CD4-positive, alpha-beta T cell treated with Interleukin-4 for 1 hour (primary cell): ENCODE measurements at places on chromosomes 3 and 15.

- no peak for DNase-seq
Measured at GRCh38 chr15:94119298-94119811, 112.0 kb upstream of the MCTP2 start.

DNA sequence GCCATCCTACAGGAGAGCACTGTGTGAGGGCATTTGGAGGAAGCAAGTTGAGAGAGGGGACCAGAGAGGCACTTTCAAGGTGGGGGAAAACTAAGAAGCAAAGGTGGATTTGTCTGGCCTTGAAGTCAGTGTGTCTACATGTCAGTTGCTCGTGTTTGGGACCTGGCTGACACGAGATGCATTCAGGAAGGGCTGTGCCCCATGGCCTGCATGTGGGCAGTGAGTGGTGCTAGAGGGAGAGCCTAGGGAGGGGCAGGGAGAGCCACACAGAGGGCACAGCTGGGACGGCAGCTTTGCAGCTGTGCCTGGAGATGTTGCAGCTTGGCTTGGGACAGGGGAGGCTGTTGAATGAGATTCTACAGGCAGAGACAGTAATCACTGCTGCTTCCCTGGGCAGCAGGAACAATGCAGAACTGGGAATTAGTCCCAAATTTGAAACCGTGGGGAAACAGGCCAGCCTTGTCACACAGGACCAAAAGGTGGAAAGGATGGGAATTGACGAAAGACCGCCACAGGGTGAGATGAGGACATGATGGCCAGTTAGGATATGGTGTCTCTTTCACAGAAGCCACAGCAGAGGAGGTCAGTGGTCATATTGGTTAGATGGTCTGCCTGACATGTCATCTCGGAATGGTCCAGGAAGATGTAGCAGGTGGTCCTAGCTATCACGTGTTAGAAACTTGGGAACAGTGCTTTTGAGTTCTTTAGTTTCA lies 10.0 kb downstream of the SEC61A1 start:
- DNase-seq: no peak

- no peak for DNase-seq
Measured at GRCh38 chr15:83106994-83107840, at the start of gene TM6SF1. Gene TM6SF1 (plus strand): TSS chr15:83107645. CDS start chr15:83107681, 36 bp downstream.

GRCh38 chr3:7437231-7437630 lies 576.3 kb downstream of the GRM7 start:
- DNase-seq: no peak

DNA sequence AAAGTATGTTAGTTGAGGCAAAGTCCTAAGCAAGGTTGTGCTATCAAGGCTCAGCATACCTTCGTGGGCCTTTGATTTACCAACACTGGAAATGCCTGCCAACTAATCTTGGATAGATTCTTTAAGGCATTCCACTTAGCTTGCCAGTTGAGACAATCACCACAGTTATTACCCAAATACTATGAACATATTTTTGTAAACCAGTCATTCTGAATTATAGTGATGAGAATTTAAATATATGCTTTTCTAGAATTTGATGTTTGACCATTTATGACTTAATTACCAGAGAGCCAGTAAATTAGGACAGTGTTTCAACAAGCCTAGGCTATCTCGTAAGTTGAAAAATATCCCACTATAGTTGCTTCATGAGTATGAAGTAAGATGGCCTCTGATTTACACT lies 15.5 kb downstream of the TRIM59 start:
- no peak for DNase-seq

GRCh38 chr3:158404131-158404718 lies 166.8 kb upstream of the MLF1 start:
- no peak for DNase-seq

DNA sequence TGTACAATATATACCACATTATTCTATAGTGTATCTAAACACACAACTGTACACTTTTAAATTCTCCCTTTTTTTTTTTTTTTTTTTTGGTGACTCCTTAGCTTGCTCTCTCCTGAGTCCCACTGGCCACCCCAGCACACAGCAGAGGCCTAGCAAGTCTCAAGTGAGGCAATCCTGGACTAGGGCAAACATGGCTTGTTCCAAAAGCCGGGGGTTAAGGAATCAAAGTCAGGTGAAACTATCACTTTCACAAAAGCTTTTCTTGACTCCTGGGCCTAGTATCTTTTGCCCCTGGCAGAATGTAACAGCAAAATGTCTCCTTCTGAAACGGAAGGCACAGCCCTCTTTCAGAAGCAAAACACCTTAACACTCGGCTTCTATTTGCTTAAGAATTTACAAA lies 5.8 kb downstream of the EOMES start:
- no peak for DNase-seq

- DNase-seq: no peak
Measured at GRCh38 chr3:90261481-90262433, 1154.3 kb downstream of the EPHA3 start.

DNA sequence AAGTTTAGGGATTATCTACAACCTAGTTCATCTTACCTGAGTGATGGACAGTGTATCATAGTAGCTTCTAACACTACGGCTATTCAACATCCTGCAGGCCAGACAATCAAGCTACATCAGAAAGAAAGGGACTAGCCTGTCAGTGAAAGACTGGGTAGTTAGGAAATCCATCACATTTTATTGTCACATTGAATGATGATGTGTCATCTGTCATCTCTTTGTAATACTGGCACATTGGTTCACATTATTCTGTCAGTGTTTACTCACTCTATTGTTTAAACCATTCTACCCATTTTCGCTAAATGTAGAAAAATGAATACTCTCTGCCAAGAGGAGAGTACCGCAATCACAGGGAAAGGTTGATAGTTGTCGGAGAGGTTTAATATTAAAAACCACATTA lies 1155.8 kb downstream of the TUSC7 start:
- no peak for DNase-seq

DNA sequence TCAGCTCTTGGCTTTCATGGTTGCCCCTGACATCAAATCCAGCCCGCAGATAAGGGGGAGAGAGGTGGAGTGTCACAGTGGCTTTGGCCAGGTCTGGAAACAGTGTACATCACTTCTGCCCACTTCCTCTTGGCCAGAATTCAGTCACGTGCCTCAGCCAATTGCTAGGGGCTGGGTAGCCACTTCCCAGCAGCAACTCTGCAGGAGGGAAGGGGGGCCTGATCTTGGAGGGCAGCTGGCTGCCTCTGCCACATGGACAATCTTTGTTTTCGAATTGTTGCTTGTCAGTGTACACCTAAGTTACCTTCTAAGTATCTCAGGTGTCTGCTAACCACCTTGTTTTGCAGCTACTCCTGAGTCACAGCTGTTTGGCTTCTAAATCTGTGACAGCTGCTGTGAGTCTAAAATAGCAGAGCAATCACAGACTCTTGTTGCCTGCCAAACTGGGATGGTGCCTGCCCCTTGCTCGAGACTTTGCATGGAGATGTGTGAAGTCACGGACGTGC lies 41.0 kb upstream of the LIMD1 start:
- no peak for DNase-seq

DNA sequence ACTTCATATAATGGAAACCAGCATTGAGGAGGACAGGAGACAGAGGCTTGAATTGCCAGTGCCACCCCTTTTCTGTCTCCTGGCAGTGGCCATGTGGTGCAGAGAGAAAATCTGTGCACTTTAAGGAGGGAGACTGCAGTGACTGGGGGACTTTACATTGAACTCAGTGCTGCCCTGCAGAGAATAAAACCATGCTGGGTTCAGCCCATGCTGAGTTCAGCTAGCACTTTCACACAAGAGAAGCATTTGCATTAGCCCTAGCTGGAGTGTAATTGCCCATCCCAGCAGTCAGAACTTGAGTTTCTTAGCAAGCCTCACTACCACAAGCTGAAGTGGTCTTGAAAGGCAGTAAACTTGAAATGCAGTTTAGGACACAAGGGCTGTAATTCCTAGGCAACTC lies 677.5 kb downstream of the ZPLD1 start:
- no peak for DNase-seq

DNA sequence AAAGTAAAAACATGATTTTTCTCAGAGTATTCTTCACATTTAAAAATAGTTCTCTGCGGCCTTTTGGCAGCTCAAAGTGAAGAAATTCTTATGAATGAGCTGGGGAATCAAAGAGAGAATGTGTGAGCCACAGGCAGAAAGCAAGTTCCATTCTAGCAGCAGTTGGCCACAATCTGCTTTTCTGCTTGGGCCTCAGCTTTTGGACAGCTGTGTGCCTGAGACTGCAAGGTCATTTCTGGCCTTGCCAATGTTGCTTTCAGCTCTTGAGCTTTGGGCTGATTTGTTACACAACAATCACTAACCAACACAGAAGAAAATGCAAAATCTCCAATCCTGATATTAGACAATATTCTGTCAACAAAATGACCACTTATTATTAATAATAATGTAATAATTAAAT lies 14.4 kb upstream of the TM4SF4 start:
- no peak for DNase-seq

DNA sequence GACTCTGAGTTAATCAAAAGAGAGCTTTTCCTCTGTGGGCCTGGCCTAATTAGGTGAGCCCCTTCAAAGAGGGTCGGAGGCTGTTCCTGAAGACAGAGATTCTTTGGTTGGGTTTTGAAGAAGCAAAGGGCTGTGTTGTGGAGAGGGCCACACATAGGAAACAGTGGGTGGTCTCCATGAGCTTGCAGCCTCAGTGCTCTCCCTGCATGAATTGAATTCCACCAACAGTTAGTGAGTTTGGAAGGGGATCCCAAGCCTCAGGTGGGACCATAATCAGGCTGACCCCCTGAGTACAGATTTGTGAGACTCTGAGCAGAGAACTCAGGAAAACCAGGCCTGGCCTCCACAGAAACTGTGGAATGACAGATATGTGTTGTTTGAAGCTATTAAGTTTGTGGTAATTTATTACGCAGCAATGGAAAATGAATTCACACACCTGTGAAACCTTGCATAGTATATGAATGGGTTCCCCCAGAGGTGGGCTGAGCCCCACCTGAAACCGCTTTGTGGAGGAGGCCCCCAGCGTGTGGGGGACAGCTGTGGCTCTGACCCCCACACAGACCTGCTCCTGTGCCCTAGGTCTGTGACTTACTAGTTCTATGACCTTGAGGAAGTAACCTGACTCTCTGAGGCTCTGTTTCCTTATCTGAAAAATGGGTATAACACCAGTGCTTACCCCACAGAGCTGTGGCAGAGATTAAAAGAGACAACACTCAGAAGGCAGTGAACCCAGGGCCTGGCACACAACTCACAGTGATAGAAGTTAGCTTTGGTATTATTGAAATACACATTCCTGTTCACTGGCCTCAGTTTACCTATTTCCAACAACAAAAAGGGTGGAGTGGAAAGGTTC lies 431.3 kb downstream of the FOXP1 start:
- no peak for DNase-seq

DNA sequence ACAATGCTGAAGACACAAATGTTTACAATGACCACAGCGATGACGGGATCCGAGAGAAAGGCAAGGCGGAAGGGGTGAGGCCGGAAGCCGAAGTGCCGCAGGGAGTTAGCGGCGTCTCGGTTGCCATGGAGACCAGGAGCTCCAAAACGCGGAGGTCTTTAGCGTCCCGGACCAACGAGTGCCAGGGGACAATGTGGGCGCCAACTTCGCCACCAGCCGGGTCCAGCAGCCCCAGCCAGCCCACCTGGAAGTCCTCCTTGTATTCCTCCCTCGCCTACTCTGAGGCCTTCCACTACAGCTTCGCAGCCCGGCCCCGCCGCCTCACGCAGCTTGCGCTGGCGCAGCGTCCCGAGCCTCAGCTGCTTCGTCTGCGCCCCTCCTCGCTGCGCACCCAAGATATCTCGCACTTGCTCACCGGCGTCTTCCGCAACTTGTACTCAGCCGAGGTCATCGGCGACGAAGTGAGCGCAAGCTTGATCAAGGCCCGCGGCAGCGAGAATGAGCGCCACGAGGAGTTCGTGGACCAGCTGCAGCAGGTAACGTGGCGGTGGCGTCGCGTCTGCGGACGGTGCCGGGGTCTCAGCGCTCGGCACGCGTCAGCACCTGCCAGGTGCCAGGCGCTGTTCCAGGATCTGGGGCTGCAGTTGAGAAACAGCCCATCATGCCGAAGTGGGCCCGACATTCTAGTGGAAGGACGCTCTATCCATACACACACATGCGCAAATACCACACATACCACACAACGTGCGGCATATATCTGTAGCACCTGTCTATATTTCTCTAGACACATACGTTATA lies at the start of gene DLEC1:
DLEC1 (plus strand) TSS at position 108 of the 798 bp plus-strand sequence; CDS start at position 126, 18 bp downstream.
- peak; percentile 88 for DNase-seq

DNA sequence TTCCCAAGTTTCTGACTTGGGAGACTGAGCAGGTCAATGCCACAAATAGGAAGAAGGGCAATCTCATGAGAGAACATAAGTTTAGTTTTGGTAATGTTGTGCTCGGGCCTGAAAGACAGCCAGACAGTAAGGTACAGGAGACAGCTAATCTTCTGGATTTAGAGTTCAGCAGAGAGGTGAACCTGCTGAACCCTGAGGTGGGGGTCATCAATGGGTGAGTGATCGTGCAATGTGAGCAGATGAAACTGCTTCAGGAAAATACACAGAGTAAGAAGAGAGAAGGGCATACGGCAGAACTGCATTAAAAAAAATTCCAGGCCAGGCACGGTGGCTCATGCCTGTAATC lies 23.3 kb downstream of the RUBCN start:
- no peak for DNase-seq

DNA sequence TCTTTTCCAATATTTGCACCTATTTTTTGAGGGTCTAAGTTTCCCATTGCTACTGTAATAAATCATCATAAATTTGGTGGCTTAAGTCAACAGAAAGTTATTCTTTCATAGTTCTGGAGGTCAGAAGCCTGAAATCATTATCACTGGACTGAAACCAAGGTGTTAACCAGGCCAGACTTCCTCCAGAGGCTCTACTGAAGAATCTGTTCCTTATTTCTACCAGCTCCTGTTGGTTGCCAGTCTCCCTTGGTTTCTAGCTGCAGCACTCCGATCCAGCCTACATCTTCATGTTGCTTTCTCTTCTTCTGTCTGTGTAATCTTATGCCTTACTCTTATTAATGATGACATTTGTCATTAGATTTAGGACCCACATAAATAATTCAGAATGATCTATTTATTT lies 22.0 kb upstream of the ARPP21 start:
- DNase-seq: no peak

DNA sequence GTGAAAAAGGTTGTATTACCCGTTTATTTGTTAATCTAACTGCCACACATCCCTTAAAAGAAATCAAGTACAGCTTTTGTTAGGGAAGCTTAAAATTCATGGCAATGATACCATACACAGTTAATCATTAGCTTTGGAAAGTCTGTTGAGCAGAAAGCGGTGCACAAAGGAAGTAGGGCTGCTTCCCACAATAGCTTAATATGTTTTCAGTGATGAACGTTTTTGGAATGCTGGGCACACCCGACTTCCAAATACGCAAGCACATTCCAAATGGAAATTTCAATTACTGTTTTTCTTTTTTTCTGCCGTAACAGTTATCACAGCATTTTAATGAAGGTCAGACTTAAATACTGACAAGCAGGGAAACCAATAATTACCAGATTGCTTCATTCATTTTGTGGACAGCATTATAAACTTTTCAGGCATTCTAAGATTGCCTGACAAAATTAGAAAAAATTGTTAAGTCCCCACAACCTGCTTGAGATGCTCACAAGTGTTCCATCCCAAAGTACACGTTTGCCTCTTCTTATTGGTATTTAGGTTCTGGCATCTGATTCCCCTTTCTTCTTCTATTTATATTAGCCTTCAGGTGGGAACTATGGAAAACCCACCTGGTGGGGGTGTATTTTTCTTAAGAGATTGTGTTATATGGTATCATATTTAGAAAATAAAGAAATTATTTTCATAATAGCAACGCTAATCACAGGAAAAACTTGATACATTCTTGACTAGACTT lies 1.1 kb upstream of the ECT2 start:
- DNase-seq: no peak
